ENCODE measurements at places on chromosomes 3 and 15. TPM values are rescaled to one million over a fixed set of nuclear protein-coding genes. Genes with fewer than 3 reads are reported as not detected.

- DNase-seq: no peak
These were observed 28.4 kb upstream of the RPL29 start for GRCh38 chr3:52023860-52024764.

Gene COLQ
- under 0.01 TPM for total RNA-seq

Gene FBXL2
- total RNA-seq: 9.1 TPM

DNA sequence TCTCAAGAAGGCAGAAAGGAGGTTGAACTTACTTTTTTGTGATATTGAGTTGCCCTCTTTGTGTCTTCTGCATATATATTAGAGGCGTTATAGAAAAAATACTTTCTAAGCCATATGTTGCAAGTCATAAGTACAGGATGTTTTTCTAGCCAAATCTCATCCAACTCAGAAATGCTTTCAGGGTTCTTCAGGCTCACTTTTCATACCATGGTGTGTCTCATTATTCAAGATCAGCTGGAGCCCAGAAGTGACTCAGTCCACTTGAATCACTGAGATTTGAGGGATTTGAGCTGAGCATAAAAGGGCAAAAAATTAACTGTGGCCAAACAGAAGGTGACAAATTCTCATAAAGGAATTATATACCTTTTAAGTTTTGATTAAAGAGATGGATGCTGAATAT lies 157.3 kb downstream of the WNT5A start:
- DNase-seq: peak; percentile 79

DNA sequence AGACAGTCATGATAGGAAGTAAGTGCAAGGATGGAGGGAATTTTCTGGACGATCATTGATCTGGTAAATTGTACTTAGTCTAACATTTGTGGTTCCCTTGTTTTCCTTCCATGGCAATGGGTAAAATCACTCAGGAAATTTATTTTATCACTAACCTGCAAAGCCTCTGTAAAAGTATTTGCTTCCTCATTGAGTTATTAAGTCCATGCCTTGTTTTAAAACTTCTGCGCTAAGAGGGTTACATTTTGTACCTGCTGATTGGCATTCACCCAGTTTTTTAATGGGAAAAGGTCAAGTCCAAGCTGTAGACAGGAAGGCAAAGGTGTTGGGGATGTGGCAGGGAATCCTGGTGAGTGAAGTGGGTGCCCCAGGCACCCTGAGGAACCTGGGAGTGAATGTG lies 146.2 kb upstream of the NR2F2 start:
- DNase-seq: no peak

DNA sequence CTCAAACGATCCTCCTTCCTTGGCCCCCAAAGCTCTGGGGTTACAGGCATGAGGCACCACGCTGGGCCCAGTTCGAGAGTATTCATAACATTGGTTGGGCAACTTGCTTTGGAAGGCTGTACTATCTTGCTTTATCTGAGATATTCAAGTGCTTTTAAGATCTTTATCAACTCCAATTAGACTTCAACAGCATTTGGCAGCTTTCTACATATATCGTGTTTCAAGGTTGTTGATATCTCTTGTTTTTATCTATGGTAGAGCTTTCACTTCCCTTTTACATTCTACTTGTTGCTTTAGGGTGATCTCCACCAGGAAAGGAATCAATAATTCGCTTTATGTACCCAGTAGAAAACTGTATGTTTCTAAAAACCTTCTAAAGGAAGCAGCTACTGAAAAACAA lies 395.3 kb downstream of the IL5RA start:
- no peak for DNase-seq

DNA sequence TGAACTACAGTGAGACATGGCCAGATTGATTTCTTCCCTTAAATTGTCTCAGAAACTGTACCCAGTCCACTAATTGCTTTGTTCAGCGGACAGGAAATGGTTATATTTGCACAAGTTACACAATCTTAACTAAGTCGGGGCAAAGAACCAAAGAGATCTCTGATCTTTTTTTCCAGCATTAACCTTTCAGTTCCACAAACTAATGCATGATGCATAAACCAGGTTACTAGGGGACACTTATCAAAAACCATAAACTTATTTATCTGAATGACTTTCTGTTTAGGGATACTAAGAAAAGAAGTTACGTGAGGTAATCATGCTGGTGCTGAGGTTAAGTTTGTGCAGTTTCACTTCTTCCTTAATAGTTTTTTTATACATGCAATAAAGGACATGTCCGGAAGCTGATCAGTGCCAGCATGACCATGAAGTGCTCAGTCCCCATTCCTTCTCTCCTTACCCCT lies 22.4 kb downstream of the FNDC3B start:
- DNase-seq: peak; percentile 65

GRCh38 chr3:16325850-16326249 lies 60.8 kb downstream of the OXNAD1 start:
- no peak for DNase-seq

Data from bronchial epithelial cell (primary cell).